B cell (primary cell): ENCODE measurements at places on chromosomes 13 and 19. TPM values are rescaled to one million over a fixed set of nuclear protein-coding genes. Genes with fewer than 3 reads are reported as not detected.

Gene KLC3
- polyA plus RNA-seq = not detected in 2 replicates

Gene ZNF749
- polyA plus RNA-seq = 5.7 and 9.3 TPM in 2 replicates

Gene NEK5
- polyA plus RNA-seq = not detected in 2 replicates

Gene ZFP30
- polyA plus RNA-seq = 3.2 and 3.6 TPM in 2 replicates

Gene PNMA8C
- 0.03 TPM in 1 of 2 replicates, not detected in the other for polyA plus RNA-seq

Gene ZNF776
- 15.6 and 22.6 TPM in 2 replicates for polyA plus RNA-seq

Gene TYROBP
- 14.8 and 25.6 TPM in 2 replicates for polyA plus RNA-seq
